Putamen (tissue), 1 donor: ENCODE measurements at places on chromosomes 6 and 20.

- DNase-seq = no peak
These were observed 69.4 kb downstream of the PRND start for GRCh38 chr20:4791121-4791520.

DNA sequence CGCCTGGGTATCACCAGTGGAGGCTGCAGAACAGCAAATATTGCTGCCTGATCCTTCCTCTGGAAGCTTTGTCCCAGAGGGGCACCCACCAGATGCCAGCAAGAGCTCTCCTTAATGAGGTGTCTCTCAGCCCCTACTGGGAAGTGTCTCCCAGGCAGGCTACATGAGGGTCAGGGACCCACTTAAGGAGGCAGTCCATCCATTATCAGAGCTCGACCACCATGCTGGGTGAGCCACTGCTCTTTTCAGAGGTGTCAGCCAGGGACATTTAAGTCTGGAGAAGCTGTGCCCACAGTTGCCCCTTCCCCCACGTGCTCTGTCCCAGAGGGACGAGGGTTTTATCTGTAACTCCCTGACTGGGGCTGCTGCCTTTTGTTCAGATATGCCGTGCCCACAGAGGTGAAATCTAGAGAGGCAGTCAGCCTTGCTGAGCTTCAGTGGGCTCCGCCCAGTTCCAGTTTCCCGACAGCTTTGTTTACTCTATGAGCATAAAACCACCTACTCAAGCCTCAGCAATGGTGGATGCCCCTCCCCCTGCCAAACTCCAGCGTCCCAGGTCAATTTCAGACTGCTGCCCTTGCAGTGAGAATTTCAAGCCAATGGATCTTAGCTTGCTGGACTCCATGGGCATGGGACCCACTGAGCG is 25.9 kb upstream of the AIG1 start:
- DNase-seq = no peak

DNA sequence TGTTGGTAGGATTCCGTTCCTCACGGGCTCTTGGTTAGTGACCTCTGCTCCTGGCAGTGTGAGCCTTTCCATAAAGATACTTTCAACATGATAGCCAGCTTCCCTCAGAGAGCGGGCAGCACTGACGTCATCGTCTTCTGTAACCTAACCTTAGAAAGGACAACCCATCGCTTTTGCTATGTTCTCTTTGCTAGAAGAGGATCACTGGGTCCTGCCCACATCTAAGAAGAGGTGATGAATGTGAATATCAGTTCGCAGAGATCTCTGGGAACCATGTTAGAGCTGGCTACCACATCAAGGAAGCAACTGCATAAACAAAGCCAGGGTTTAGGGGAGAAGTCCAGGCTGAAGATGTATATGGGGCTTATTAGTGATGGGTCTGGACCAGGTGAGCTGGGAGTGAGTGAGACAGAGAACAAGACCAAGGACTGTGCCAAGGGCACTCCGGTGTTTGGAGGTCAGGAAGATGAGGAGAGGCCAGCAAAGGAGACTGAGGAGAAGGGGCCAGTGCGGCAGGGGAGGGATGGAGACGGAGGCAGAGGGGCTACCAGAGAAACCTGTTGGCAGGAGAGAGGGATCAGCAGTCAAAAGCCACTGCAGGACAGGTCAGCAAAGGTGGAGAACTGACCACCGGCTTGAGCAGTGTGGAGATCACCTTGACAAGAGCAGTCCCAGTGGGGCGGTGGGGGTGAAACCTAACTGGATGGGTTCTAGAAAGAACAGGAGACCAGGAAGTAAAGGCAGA is 39.7 kb downstream of the PIM1 start:
- no peak for DNase-seq

DNA sequence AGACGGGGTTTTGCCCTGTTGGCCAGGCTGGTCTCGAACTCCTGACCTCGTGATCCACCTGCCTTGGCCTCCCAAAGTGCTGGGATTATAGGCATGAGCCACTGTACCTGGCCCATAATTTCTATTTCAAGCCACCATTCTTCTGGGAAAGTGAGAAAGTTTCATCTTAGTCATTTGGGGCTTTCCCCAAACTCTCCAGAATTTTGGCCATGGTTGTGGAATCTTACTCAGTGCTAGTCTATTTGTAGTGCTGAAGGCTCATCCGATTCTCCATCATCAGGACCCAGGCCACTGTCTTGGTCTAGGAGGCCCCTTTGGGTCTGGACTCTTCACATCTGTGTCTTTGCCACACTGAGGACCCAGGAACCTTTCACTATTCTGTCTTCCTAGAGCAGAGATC is 164.9 kb downstream of the EYA2 start:
- no peak for DNase-seq

- DNase-seq = no peak
These were observed 684 bp downstream of the ZNFX1 start for GRCh38 chr20:49276961-49277785.

GRCh38 chr6:63964366-63964765 is 328.8 kb downstream of the PHF3 start:
- no peak for DNase-seq

- no peak for DNase-seq
These were observed 133.8 kb downstream of the VEGFA start for GRCh38 chr6:43903739-43904290.

GRCh38 chr20:54172532-54172855 is 1.3 kb downstream of the CYP24A1 start:
- no peak for DNase-seq

GRCh38 chr20:53706466-53707370 is 113.1 kb upstream of the ZNF217 start:
- no peak for DNase-seq

DNA sequence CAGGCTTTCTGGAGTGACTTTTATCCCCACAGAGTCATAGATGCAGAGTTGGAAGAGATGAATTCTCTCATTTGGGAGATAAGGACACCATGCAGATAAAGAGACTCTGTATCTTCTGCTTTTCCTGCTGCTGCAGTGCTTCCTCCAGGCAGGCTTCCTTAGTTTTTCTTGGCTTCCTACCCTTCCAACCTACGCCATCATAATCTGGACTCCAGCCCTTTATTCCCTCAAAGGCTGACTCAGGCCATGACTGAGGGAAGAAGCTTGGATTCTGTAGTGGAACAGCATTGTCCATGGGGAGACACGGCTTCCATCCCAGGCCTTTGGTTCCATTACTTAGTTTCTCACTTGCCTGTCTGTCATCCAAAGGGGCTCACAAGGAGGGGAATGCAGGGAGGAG is 6.5 kb upstream of the RNF24 start:
- DNase-seq = no peak

DNA sequence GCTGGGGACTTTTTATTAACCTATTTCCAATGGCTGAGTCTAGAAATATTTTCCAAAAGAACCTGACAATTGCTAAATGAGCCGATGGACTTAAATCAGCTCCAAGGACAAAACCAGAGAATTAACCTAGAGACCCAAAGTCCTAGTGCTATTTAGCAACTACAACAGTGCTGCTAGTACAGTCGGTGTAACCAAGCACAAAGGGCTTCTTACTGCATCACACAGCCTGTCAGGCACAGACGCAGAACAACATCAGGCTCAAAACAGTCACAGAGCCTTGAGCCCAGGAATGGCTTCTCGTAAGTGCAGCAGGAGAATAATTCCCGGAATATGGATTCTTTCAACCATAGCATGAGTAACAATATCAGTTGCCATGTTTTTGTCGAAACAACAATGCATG is 70.0 kb downstream of the GFOD1 start:
- DNase-seq = no peak

GRCh38 chr20:47991875-47992488 is 206.7 kb upstream of the SULF2 start:
- DNase-seq = no peak

DNA sequence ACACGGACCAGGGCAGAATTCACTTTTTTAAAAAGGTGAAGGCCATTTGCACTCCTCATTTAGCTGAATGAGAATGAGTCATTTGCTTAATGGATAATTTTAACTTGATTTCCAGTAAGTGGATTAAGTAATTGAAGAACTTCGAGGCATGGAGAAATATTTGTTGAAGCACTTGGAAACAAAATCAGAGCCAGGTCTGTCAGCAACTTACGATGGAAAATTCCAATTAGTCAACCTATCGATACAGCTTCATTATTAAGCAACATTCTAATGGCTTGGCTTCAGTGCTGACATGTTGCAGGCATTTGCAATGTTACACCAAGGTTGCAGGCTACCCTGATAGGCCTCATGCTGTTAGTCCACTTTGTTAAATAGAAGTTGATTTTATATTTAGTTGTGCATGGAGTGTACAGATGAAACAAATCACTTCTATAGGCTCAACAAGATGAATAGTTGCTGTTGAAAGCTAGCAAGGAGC is 423.5 kb upstream of the SLC35B3 start:
- DNase-seq = no peak

DNA sequence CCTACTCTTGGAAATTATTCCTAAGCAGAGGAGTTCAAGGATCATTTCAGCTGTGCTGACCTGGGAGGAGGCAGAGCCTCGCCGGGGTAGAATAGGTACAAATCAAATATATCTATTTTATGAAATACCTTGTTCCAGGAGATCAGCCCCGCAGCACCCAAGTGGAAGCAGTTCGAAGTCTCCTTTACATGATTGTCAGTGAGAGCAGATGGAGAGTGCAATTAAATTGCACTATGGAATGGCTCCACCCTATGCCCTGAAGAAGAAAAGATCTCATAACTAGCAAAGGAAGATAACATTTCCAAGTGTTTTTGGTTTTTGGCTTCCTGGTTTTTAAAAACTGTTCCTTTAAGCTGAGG is 31.4 kb downstream of the DUSP22 start:
- DNase-seq = no peak
